ENCODE measurements at places on chromosomes 6 and 20.

- DNase-seq, result no peak
Observed at GRCh38 chr20:38170826-38171674, 6.0 kb upstream of the TGM2 start.

DNA sequence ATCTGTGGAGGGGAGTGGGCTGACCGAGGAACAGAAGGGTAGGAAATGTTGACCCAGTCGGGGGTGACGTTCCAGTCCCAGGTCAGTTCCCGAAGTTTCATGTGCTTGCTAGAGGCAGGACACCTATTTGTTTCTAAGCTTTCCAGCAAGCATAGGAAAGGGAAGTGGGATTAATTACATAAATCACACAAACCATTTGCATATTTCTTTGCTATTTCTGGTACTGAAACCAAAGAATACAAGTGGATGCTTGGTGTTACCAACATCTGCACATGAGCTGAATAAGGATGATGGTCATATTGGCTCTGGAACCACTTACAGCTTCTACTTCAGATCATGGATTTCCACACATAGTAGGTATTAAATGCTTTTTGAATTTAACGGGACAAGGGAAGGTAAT is 546.5 kb downstream of the PRKN start:
- DNase-seq, result no peak

- no peak for DNase-seq
Observed at GRCh38 chr6:28711325-28711724, 185.6 kb downstream of the GPX5 start.

DNA sequence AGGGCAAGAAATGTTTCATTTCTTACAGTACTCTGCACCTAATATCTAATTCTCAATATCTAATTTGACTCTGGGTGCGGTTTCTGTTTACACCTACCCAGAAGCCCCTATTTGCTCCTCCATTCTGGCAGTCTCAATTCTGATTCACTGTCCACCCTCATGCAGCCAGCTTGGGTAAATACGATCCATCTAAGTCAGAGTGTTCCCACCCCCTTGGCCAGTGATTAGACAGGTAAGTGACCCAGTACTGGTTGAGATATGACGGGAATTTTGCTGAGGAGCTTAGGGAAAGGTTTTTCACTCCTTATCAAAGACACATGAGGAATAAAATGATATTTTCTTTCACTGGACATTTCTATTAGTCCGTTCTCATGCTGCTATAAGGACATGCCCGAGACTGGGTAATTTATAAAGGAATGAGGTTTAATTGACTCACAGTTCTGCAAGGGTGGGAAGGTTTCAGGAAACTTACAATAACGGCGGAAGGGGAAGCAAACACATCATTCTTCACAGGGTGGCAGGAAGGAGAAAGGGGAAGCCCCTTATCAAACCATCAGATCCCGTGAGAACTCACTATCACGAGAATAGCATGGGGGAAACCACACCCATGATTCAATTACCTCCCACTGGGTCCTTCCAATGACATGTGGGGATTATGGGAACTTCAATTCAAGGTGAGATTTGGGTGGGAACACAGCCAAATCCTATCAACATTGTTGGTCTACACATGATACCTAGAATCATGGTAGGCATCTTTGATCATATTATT is 29.4 kb downstream of the GLO1 start:
- no peak for DNase-seq

DNA sequence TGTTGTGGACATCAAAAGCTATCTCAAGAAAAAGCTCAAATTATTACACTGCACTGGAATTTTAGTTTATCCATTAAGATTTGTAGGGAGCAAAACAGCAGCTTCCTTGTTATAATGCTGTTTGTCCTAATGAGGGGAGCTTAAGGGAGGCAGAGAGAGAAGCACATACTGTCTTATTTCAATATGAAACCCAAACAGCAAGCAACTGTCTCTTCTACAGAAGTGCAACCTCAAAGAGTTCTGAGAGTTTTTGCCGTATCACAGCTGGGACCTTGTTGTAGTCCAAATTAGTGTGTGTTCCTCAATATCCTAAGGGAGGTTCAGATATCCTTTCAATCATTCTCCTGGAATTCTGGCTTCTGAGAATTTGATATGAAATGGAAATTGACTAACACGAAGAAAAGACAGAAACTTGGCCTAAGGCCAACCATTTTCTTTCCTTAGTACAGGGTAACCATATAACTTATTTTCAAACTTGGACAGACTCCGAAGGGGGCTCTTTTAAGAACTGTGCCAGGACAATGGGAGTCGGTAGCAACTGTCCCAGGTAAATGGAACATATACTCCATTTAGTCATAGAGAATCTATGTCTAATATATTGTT is 149.3 kb upstream of the CCN2 start:
- no peak for DNase-seq

GRCh38 chr6:115677198-115677597 is 383.5 kb downstream of the FRK start:
- DNase-seq, result no peak

Measured in C1 segment of cervical spinal cord (tissue), 14 donors.